Fibroblast of pulmonary artery (primary cell): ENCODE measurements at places on chromosomes 13 and 19.

- no peak for DNase-seq
Observed at GRCh38 chr19:19742773-19743172, 9.9 kb upstream of the ZNF14 start.

DNA sequence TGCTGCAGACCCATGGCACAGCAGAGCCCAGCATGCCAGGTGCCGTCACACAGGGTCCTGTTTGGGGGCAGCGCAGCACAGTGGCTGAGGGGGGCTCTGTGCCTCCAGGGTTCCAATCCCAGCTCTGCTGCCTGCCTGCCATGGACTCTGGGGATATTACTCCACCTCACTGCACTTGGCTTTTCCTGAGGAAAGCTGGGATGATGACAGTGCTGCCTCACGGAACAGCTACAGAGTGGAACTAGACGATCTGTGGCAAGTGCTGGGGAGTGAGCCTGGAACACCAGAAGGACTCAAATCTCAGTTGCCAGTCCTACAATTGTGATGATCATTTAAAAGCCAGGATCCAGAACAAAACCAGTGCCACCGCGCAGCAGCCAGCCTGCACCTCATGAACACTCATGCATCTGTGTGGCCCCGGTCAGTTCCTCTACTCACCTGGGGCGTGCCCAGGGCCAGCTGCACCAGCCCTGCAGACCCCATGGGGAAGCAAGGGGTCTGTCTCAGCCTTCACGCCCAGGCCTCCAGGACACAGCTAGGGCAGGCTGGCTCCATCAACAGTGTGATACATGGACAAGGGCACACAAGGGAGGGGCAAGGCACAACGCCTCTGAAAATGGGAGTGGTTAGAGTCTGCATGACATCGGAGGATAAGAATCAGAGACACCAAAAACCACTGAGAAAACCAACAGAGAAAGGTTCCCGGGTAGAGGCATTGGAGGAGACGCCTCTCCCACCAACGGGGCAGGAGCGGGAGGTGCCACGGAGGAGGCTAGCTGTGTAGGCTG, 55.2 kb downstream of the ATP7B start:
- DNase-seq: no peak

DNA sequence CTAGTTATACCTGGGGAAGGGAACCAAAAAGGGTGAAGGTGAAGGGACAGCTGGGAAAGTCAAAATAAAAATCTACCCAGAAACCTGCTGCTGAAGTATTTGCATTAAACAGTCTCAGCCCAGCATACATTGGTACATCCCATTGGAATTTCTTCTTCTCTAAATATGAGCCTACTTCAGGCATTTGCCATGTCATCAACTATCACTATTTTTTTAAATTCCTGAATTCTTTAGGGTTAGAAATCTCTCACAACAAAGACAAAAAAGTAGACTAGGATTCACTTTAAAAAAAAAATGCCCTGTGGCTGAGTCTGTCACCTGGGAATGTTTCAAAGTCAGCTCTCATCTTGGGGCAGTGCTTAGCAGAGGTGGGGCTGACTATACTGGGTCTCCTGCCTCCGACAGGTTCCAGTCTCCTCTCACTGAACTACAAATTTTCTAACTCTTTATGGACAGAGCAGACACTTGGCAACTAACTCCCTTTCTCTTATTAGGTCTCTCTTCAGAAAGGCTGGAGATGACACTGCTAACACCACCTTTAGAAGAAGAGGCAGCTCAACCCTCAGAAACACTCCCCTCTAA, 141.2 kb downstream of the LHFPL6 start:
- no peak for DNase-seq

GRCh38 chr13:38346764-38347163, 2.9 kb upstream of the UFM1 start:
- DNase-seq: no peak

GRCh38 chr13:75071395-75071794, 410.6 kb downstream of the TBC1D4 start:
- peak; percentile 17 for DNase-seq

DNA sequence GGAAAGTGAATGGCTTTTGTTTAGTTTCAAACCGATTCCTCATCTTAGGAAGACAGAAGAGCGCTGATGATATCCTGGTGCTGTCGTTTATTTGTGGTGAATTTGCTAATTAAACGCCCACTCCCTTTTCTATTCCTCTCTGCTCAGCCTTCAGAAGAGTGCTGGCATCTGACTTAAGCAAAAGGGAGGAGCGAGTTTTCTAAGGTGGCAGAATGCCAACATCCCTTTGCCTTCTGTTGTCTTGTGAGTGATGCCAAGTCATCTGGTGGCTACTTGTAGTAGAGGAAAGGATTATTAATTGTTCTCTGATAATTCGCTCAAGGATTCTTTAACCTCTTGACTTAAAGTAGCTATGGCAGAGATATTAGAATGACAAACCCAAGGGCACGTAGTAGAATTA, 68.1 kb downstream of the ERCC5 start:
- peak; percentile 62 for DNase-seq

- DNase-seq: peak; percentile 54
Observed at GRCh38 chr13:73000027-73000674, 58.7 kb upstream of the KLF5 start.
